ENCODE measurements at places on chromosomes 7 and 10.

- DNase-seq = no peak
These were observed 32.8 kb upstream of the TMEM106B start for GRCh38 chr7:12178317-12178716.

- no peak for DNase-seq
These were observed 468.1 kb downstream of the IPMK start for GRCh38 chr10:57799625-57800024.

DNA sequence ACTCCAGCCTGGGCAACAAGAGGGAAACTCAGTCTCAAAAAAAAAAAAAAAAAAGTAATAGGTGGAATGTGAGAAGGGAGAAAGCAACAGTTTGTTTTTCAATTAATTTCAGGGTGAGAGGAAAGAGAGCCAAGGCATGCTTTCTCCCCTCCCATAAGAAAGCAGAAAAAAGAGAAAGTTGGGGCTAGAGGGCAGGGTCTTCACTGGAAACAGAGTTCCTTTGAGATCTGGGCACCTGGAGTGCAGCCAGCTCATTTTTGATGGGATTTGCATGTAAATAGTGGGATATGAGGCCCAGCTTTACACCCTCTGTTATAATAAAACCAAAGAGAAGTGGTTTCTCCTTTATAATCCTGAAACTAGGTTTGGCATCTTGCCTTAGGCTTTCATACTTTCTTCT is 13.8 kb upstream of the STOX1 start:
- no peak for DNase-seq

DNA sequence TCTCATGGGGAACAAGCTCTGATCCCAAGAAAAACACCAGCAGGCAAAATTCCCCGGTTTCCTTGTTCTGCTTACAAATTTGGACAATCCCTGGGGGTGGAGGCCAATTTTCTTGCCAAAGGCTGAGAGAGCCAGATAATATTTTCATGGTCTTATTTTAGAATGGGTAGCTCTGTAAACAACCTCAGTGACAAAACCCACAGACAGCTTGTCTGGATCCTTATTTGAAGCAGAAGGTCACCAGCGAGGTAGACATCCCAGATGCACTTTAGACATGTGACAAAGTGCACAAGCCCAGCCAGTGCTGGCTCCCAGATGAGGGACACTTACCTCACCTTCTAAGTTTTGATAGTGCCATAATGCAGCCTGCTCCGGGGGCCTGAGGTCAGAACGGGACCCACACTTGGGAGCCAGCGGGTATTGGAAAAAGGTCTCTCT is 102.6 kb upstream of the DDC start:
- no peak for DNase-seq

DNA sequence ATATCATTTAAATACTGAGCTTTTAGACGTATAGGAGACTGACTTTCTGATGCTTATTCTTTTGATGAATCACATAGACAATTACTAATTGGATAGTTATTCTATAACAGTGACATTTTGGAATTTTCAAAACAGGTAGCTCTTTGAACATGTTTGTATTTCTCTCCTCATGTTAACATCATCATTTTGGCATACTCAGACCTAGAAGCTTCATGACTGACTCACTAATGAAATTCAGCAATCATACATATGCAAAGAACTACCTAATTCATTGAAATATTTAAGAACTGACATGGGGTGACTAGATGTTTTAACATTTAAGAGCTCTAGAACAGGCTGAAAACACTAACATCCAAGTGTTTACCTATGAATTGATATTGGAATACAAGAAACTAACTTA is 192.3 kb downstream of the VTI1A start:
- no peak for DNase-seq

GRCh38 chr7:106583100-106583499 is 77.9 kb downstream of the CCDC71L start:
- DNase-seq = no peak

DNA sequence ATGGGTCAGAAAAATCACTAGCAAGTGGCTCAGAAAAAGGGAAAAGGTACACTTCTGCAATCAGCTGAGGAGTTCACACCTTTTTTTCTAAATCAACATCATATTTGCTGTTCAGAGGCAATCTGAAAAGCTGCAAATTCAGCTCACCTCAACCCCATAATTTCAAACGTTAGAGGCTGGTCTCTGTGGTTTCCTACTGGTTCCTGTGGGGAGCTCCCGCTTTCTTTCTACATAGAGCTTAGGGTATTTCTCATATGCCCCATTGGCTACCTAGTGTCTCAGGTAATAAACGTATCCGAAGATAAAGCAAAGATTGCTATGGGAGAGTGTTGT is 5.2 kb upstream of the ZNF22 start:
- DNase-seq = peak; percentile 52

DNA sequence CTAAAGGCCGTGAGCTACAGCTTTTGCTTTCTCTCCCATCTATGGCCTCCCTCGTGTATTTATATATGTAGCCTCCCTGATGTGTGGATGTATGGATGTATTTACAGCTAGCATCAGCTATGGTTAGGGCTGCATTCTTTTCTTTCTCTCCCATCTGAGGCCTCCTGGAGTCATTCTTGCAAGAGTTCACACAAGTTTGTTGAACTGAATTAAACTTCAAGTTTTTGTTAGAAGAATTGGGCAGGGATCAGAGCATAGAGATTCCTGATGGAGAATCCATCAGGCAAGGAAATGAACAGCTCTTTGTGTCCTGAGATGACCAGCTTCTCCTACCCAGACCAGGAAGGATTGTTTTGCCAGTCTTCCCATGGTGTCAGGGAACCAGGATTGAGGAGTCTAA is 60.3 kb downstream of the AHCYL2 start:
- DNase-seq = no peak

GRCh38 chr10:14243221-14243620 is 87.5 kb downstream of the FRMD4A start:
- DNase-seq = no peak
